ENCODE measurements at places on chromosomes 6 and 20. TPM values are rescaled to one million over a fixed set of nuclear protein-coding genes. Genes with fewer than 3 reads are reported as not detected.

PI3 gene
- not detected for total RNA-seq

PAK1IP1 gene
- 14.9 TPM for total RNA-seq

DLK2 gene
- 0.14 TPM for total RNA-seq

DNA sequence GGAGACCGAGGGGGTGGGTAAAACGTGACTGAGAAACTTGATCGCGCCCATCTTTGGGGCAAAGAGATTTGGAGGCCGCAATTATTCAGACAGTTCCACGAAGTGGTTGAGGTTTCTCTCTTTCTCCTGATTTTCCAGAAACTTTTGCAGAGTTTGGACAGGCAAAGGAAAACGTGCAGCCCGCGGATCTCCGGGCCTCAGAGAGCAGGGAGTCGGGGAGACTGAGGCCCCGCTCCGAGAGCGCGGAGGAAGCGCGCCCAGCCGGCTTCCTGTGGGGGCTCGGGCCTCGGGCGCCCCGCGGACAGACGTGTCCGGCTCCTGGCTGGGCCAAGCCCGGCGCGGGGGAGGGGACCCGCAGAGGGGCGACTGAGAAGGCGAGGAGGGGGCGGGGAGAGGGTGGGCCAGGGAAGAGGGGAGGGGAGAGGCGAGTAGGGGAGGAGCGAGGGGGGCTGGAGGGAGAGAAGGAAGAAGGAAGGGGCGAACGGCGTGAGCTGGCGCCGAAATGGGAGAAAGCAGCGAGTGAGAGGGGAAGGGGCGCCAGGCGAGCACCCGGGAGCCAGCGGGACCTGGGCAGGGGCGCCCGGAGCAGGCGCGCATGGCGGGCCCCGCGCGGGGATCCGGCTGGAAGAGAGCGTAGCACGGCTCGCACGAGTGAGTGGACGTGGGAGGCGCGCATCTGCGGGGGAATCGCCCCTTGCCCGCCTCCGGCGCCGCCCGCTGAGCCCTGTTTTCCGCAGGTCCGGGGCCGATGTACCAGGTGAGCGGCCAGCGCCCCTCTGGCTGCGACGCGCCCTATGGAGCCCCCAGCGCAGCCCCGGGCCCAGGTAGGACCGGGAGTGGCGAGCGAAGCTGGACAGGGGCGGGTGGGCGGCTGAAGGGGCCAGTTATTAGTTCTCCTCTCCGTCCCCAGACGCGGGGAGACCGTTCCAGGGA lies at the start of gene MDFI:
TSS of gene MDFI (plus strand) at position 467 of the 933 bp plus-strand sequence. CDS start at position 749, 282 bp downstream.
- DNase-seq: peak; percentile 74

DNA sequence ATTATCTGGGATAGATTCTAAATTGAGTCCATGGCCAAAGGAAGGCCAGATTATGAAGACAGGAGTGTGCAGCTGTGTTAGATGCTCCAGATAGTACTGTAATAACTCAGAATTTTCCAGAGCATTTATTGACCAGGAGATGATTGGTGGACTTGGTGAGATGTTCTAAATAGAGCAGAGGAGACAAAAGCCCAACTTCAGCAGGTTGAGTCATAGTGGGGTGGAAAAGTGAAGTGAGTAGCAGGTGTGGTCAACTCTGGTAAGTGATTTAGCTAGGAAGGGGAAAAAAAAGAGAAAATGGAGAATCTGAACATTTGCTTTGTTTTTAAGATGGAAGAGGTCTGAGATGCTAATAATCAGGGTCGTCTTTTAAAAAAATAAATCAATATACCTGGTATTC lies 227.4 kb downstream of the TMEM200A start:
- no peak for DNase-seq

GRCh38 chr6:131036143-131036542 lies 26.9 kb downstream of the EPB41L2 start:
- DNase-seq: no peak
